Fibroblast of the conjunctiva (primary cell): ENCODE measurements at places on chromosomes 2 and 18.

- no peak for DNase-seq
Measured at GRCh38 chr2:166841679-166842078, 46.6 kb upstream of the XIRP2 start.

- DNase-seq: no peak
Measured at GRCh38 chr2:38074058-38074763, 1.7 kb downstream of the CYP1B1 start.

DNA sequence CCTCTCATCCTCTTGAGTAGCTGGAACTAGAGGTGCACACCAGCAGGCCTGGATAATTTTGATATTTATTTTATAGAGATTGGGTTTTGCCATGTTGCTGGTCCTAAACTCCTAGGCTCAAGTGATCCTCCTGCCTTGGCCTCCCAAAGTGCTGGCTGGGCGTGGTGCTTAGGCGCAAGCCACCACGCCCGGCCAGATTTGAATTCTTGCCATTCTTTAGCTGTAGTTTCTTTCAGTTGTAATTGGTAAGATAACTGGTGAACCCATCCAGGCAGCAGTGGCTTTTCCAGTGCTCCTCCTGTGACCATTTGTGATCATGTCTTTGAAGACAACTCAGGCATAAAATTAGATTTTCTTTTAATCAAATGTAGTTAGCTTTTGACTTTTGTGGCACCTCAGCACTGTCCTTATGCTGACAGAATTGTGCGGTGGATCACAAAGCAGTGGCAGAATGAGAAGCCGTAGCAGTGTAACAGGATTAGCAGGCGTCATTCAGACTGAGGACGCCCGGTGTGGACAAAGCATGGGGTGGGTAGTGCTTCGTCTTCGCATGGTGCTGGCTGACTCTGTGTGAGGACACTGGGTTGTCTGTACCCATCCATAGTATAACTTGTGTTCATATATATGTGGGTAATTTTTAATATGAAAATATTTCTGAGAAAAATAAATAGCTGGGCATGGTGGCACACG, 30.0 kb upstream of the TOGARAM2 start:
- DNase-seq: no peak

DNA sequence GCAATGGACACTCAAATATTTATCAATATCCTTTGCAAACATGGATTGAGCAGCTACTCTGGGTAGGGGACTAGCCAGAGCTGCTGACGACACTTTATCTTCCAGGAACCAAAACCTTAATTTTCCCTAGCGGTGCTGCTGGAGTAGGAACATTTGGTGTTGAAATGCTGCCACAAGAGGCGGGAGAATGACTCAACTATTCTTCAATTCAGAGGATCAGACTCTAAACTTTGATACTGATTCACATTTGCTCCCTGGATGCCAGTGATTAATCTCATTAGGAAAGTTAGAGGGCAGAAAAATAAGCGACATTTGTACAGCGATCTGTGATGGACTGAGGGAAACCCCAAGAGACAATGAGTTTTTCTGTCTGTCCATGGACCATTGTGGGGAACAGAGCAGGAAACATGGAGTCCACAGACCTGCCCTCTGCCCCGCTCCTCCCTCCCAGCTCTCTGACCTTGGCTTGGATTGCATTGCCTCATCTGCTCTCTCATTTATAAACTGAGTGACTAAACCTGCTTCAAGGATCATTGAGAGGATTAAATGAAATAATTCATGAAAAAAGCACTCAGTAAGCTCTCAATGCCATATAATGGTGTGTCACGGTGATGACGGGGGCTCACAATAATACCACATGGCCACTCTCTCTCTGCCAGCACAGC, 12.6 kb upstream of the EPB41L3 start:
- DNase-seq: peak; percentile 49

- DNase-seq: no peak
Measured at GRCh38 chr2:101827246-101827645, 129.7 kb downstream of the MAP4K4 start.

DNA sequence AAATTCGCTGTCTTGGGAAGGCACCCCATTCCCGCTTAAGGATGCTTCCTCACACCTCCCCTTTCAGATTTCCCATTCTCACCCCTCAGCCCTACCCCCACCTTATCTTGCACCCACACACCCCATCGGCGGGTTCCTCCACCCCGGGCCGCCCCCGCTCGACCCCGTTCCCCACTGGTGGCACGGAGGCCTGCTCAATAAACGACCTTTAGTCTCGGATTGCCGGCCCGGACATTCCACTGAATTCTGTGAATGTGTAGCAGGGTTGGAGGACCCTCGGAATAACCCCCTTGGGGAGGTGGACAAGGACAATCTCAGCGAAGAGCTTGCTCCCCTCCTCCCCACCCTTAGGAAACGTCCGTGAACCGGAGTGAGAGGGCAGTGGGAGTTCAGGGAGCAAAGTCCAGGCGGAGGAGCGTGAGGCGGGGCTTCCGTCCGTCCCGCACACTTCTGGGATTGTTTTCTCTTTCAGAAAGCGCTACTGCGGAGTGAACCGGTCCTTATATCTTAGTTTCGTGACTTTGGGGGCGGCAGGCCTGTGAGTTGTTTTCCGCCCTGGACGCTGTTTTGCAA, 2.8 kb upstream of the LBX2 start:
- no peak for DNase-seq

DNA sequence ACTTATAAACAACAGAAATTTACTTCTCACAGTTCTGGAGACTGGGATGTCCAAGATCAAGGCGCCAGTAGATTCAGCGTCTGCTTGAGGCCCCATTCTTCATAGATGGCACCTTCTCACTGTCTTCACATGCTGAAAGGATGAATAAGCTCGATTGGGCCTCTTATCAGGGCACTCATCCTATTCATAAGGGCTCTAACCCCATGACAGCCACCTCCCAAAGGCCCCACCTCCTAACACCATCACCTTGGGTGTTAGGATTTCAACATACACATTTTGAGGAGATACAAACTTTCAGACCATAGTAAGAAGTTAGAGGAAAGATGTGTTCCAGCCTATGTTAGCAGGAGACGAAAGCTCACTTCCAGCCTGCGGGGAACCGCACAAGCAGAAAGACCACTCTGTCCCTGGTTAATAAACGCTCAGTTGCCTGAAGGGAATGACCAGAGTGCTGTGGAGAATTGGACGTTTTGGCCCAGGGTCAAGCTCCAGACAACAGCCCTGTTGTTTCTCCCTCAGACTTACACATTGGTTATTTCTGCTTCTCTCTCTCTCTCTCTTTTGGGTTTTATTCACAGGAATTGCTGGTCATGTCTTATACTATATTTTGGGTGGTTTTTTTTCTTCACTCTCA, 90.3 kb downstream of the MAPRE2 start:
- DNase-seq: no peak

DNA sequence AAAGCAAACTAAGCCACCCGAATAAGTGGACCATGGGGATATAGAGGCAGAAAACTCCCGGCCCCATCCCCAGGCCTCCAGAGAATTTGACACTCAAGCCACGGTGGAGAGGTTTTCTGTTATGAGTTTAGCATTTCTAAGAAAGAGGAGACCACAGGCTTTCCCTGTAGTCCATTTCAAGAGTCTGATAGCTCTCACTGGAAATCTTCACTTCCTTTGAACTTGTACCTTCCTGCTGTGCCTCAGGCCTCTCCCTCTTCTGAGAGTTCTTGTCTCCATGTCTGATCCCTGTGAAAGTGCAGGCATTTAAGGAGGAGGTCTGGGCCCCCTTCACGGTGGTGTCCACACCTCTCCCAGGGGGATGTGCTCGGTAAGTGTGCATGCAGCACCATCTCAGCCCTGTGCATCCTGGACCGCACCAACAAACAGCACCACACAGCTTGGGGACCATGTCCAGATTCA, 113.7 kb downstream of the BCL2 start:
- no peak for DNase-seq

GRCh38 chr18:55354795-55355194, 233.2 kb downstream of the TCF4 start:
- DNase-seq: no peak

DNA sequence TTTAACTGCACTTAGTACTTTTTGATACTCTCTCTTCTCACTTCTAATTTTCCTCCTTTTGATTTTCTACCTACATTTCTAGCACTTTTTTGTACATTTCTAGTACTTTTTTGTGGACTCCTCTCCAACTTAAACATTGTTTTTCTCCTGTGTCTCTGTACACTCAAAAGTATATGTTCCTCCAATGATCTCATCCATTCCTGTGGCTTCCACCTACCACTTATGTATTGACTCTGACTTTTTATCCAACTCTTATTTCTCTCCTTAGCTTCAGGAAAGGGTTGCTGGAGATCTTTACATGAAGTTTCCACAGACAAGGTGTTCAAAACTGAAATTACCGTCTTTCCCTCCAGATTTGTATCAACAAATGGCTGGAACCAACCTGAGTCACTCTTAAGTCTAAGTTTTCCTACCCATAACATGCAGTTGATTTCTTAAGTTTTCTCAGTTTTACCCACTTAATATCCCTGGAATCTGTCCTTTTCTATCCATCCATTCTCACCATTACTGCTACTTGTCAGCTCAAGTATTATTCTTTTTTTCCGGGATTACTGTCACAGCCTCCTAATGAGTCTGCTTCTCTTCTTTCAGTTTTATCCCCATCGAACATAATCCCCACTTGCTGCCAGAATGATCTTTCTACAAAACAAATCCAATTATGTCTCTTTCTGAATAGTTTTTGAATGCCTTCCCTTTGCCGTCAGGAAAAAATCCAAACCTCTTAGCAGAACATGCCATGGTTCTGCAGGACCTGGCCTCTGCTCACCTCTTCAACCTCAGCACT, 22.6 kb upstream of the PELI1 start:
- DNase-seq: no peak

- no peak for DNase-seq
Measured at GRCh38 chr2:191152482-191153240, 1.9 kb upstream of the STAT4 start.

GRCh38 chr2:60259781-60260180, 293.7 kb downstream of the BCL11A start:
- no peak for DNase-seq

DNA sequence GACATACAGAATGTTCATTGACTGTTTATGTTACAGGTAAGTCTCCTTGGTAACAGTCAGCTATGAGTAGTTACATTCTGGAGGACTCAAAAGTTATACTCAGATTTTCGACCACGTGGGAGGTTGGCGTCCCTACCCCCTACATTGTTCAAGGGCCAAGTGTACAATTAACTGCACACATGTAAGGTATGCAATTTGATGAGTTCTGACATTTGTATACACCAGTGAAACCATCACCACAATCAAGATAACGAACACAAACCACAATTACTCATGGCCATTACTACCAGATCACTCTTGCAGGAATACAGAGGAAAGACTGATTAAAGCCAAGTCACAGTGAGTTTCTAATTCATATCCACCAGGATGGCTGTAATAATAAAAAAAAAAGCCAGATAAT, 39.6 kb upstream of the LDLRAD4 start:
- DNase-seq: no peak

DNA sequence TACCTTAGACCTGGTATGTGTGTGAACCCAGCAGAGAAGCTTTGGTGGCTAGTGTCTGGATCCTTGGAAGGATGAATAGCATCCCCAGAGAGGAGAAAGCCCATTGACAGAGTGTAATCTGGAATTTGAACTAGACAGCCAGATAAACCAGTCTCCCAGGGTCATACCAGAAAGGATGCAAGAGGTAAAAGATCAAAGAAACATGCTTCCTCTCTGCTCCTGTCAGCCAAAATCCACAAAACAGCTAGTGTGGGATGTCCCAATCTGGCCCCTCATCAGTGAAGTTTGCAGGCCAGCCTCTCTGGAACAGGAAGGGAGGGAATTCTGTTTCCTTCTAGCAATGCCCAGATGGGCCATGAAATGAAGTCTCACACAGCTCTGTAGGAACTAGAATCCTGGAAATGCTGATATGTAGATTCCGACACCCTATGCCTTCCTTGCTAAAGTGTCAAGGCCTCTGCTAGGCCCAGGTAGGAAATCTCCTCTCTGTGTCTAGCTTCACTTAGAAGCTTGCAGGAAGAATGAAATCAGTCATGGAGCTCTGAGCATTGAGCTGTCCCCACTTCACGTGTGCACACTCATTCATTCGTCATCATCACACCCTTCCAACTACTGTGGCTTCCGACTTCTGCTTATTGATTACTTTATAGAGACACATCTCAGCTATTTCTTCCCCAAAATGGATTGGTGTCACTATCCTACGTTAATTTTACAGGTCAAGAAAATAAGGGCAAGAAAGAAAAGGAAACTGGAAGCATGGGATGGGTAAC, 38.0 kb downstream of the EVA1A start:
- DNase-seq: no peak

DNA sequence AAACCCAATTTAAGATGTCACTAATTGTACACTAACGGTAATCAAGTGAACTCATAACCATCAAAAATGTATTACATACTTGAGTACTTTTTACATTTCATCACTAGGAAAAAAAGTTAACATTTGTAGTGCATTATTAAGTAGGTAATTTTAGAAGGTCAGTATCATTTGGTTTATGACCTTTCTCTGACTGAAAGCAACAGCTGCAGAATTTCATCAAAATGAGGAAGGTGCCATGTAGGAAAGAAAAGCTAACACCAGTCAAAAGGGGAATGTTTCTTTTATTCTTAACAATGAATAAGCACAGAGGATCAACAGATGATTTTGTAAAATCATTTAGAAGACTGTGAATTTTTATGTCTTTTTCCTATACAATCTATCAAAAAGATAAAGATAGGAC, 79.0 kb downstream of the PIGN start:
- no peak for DNase-seq

- DNase-seq: no peak
Measured at GRCh38 chr2:88069117-88069516, 1.5 kb downstream of the SMYD1 start.

DNA sequence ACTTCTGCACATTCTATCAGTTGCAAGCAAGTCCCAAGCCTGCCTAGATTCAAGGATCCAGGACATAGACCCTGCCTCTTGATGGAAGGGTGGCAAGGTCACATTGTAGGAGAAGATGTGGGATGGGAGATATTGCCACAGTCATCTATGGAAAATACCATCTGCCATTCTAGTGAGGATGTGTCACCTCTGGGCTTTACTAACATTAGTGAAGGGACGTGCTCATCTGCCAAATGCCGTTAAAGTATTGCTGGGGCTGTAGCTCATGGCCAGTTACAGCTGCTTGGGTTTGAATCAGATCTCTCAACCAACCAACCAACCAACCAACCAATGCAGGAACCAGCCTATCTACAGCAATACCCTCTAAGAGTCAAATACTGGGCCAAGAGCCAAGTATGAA, 49.0 kb downstream of the E2F6 start:
- no peak for DNase-seq

GRCh38 chr18:11251891-11252270, 102.5 kb upstream of the PIEZO2 start:
- no peak for DNase-seq

GRCh38 chr2:71226096-71226964, 573 bp downstream of the PAIP2B start:
- DNase-seq: no peak
